ENCODE measurements at places on chromosomes 16 and 17.
A peak's percentile ranks its signal among the peaks of the same experiment; 100 is the strongest.

DNA sequence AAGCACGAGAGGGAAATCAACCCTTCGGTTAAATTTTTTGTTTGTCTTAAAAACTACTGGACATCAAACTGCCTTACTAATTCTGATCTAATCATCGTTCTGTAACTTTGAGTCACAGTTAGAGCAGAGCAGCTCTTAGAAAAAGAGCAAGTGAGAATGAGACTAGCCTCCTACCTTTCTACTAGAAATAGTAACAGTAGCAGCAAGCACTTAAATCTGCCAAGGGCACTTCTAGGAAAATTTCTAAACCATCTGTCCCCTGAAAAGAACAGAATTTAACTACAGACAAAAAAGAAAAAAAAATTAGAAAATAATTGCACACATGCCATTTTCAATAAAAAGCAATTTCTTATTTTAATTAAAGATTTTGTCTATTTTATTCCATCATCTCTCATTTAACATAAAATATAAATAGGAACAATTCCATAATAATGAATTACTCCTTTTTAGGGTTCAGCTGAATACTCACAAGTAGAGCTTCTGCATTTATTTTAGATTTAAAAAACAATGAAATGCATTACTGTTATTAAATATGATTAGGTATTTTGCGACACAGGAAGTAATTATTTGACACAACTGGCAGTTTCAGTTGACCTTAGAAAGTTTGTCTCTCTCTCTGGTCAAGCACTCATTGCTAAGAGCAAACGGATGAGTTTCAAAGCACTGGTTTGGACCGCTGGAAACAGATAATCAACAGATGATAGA, 250.8 kb upstream of the SOX9 start:
- DNase-seq, result no peak

DNA sequence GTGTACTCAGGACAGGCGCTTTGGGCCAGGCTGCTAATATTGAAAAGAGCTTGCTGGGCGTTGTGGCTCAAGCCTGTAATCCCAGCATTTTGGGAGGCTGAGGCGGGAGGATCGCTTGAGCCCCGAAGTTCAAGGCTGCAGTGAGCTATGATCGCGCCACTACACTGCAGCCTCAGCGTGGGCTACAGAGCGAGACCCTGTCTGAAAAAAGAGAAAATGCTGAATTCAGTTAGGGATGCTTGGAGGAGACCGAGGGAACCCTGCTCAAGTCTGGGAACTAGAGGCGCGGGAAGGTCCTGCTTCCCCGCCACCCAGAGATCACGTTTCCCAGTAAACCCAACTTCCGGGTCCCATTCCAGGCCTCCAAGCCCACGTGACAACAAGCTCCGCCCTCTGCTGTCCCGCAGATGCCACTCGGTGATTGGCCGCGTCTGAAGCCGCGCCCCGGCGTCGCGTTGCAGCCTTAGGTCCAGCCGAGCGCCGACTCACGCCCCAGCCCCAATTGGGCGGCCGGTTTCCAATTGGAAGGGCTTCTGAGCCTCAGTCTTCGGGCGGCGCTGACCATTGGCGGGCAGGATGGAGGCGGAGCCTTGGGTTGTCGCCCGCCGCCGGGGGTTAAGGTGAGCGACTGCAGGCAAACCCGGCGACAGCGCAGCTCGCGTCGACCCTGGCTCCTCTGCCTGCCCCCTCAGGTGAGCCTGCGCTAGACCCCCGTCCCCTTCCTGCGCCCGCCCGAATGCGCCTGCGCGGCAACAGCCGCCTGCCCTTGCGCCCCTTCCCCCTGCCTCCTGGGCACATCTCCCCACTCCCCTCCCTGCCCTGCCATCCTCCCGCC, at the start of gene PHKG2:
Gene PHKG2 (plus strand): TSS at position 627 of the 835 bp plus-strand sequence. CDS start 396 bp downstream, outside the sequence.
- peak; percentile 97 for DNase-seq

GRCh38 chr16:67169642-67170167, 633 bp upstream of the NOL3 start:
- no peak for DNase-seq

GRCh38 chr17:57696050-57696449, 49.0 kb downstream of the CCDC182 start:
- no peak for DNase-seq

DNA sequence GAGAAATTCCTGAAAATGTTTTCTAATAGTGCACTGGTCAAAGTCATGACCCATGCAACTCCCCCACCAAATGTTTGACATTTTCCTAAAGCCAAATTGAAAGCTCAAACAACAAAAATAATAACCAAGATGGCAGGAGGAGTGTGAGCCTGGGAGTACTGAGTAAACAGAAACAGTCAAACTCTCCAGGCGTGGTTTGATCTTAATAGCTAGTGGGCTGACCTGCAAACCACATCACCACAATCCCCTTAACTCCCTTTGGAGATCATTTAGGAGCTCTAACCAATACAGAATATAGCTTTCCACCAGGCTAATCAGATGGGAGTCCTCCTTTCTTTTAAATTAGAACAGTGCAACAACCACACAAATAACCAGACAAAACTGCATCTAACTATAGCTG, 19.2 kb upstream of the MEIOC start:
- no peak for DNase-seq

DNA sequence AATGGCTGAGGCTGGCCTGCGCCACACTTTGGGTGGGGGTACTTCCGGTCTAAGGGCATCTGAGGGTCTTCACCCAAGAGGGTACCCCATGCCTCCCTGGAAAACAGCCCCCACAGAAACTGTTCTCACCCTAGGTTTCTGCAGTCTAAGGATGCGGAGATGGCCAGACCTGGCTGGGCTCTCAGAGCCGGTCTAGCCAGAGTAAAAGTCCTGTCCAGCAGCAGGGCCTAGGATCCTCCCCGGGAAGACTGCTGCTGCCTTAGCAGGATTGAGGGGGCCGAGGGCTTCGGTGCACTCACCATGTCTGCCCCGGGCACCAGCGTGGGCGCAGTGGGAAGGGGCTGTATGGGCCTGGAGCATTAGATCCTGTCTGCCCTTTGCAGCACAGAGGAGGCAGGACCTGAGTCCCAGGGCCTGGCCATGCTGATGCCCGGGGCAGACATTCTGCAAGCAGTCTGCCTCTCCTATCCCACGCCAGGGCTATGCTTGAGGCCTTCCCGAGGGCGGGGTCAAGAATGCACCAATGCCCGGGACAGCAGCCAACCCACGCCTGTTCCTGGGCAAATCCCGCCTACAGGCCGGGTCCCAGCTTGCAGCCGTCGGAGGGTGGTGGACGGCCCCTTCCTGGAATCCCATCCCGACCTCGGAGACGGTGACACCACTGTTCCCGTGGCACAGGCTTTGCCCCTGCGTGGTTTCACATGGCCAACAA, 54.7 kb downstream of the CBFA2T3 start:
- no peak for DNase-seq

DNA sequence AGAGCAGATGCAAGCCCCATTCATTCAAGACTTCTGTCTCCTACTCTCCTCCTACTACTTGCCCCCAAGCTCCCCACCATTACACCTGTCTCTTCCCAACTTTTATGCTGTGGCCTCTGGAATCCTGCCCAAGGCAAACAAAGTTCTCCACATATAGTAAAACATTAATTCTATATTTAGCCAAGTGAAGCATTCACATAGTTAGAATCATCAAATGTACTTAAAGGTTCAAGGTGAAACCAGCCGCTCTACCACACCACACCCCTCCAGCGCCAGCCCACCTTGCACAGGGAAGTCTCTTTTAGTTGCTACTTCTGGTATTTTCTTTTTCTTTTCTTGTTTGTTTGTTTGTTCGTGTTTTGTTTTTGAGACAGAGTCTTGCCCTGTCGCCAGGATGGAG, 25.4 kb upstream of the GUCY2D start:
- no peak for DNase-seq

GRCh38 chr17:33447090-33447489, 154.0 kb upstream of the ASIC2 start:
- DNase-seq, result no peak

- DNase-seq, result no peak
Measured at GRCh38 chr16:61968242-61969076, 67.8 kb downstream of the CDH8 start.

- no peak for DNase-seq
Measured at GRCh38 chr17:58333736-58334207, 5.2 kb upstream of the TSPOAP1 start.

DNA sequence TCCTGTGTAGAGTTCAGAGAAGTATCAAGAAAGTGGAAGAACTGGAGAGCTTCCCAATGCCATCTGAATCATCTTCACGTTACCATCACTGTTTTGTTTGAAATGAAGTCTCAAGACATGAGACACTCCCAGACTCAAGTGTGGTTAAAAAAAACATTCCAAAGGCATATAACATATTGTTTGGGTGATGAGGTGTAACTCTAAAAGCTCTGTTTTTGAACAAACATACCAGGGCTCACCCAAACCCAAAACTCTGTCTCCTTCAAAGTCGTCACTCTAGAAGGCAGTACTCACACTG, 6.3 kb upstream of the ZCCHC14 start:
- DNase-seq, result no peak

DNA sequence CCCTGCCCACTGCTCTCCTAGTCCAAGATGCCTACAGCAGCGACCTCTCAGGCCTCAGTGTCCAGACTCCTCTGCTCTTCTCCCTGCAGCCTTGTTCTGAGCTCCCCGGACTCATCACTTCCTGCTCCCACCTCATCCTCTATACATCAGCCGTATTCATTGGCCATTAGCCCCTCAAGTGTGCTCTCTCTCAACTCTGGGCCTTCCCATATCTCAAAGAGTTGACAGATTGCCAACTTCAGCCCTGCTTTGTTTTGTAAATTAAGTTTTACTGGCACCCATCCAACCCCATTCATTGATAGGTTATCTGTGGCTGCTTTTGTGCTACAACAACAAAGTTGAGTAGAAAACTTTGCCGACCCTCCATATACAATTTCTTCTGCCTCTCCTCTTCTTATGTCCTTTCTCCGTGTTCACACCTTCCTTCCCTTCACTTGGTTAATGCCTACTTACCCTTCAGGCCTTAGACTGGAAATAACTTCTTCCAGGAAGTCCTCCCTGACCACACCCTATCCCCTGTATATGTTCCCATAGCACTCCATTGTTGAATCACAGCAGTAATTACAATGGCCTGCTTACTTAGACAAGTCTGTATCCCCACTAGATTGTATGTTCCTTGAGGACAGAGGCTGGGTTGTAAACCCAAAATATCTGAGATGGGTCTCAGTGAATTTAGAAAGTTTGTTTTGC, 63.4 kb upstream of the TANC2 start:
- DNase-seq, result no peak

DNA sequence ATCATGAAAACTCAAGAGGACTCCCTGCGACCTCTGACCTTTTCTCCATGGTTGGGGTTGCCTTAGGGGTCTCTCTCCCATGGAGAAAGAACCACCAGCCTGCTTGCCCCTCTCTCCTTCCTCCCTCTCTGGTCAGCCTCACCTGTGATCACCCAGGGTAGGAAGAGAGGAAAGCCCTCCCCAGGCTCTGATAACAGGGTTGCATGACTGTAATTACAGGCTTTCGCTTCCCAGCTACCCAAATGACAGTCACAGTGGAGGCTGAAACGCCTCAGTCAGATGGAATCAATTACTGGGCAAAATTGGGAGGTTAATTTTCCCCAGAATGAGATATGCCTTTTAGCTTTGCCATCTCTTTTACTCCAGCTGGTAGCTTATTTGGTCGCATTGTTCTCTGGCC, 265.8 kb upstream of the SOX9 start:
- no peak for DNase-seq

DNA sequence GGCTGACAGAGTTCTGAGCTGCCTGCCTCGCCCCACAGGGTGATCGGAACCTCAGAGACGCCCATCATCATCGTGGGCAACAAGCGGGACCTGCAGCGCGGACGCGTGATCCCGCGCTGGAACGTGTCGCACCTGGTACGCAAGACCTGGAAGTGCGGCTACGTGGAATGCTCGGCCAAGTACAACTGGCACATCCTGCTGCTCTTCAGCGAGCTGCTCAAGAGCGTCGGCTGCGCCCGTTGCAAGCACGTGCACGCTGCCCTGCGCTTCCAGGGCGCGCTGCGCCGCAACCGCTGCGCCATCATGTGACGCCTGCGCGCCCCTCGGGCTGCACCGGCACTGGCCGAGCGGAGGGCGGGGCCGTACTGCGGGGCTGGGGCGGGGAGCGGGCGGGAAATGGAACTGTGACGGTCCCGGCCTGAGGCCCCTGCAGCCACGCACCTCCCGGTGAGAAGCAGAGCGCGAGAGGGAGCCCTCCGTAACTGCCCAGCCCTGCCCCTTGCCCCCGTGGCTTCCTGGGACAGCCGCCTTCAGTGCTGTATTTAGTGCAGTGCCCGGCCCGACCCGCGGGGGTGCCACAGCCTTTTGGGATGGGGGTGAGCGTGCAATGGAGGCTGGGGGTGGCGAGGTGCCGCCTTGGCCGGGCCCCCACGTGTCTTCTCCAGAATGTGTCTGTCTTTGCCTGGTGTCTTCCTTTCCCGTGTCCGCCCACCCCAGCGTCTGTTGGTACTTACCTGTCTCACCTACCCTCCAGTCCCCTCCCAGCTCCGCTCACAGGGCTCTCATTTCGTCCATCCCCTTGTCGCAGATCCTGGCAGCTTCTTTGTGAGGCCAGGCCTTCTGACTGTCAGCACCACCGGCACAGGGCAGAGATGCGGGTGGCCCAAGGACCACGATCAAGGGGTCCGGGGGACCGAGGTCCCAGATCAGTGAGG, 9.8 kb downstream of the RASL10B start:
- no peak for DNase-seq

DNA sequence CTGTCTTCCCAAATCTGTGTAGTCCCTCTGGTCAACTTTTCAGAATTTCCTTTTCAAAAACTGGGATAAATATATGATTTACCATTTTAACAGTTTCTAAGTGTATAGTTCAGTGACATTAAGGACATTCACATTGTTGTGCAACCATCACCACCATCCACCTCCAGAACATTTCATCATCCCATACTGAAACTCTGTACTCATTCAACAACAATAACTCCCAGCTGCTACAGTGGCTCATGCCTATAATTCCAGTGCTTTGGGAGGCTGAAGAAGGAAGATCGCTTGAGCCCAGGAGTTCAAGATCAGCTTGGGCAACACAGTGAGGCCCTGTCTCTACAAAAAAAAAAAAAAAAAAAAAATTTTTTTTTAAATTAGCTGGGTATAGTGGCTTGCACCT, 131.0 kb downstream of the AATF start:
- no peak for DNase-seq

DNA sequence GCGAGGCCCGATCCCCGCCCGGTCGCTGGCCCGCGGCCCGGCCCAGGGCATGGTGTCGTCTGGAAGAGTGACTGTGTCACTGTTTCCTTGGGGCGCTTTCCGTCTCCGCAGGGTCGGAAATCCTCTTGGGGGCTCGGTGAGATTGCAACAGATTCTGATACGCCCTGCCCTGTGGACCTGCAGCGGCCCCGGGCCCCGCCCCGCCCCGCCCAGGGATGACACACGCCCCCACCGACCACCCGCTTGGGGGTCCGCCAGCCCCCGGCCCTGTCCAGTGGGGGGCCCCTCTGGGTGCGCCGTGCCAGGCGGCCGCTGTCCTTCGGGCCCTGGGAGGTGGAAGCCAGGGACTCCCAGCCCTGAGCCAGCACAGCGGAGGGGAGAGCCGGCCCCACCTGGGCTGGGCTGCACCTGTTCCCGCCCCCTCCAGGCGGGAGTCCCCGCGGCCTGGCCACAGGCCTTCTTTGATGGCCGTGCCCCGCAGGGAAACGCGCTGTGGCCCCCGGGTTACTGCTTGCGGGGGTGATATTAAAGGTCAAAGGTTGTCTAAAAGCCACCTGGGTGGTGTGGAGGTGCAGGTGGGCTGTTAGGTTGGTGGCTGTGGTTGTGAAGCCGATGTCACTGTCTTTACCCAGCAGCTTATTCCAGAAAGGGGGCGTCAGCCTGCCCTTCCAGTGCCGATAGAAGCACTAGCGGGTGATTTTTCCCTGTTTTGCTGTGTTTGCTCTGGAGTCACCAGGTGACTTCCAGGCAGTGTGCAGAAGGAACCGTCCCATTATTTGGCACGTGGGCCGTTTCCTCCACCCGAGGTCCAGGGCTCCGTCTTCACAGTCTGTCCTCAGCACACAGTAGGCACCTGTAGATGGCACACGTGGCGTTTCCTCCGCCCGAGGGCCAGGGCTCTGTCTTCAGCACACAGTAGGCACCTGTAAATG, 752 bp downstream of the TBC1D24 start:
- DNase-seq, result no peak

Data from activated CD4-positive, alpha-beta T cell treated with anti-CD3 and anti-CD28 coated beads for 24 hours (primary cell).